ENCODE measurements at places on chromosomes 5 and 9.

GRCh38 chr5:150700246-150700593, 642 bp downstream of the RBM22 start:
- no peak for DNase-seq

DNA sequence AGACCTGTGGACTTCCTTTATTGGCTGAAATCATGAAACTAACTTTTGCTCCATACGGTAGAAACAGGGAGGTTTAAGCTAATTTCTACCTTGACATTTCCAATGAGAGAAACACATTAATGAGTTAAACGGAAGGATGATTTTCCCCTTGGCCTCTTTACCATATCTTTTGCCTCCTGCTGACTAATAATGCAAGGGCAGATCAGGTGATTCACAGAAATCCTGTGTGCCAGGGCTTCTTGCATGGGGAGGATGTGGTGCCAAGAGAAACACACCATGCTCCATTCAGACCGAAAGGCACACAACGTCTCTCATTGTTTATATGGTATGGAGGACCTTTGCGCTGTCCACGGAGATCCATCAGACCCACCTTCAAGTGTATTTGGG, 17.4 kb upstream of the PRLR start:
- no peak for DNase-seq

- DNase-seq: peak; percentile 38
Measured at GRCh38 chr5:32785611-32786254, 74.6 kb downstream of the NPR3 start.

GRCh38 chr9:87193925-87194868, 246.9 kb upstream of the GAS1 start:
- DNase-seq: peak; percentile 84

- DNase-seq: peak; percentile 43
Measured at GRCh38 chr9:114112778-114113584, 13.9 kb upstream of the KIF12 start.

GRCh38 chr5:22514231-22514630, 338.9 kb downstream of the CDH12 start:
- no peak for DNase-seq

DNA sequence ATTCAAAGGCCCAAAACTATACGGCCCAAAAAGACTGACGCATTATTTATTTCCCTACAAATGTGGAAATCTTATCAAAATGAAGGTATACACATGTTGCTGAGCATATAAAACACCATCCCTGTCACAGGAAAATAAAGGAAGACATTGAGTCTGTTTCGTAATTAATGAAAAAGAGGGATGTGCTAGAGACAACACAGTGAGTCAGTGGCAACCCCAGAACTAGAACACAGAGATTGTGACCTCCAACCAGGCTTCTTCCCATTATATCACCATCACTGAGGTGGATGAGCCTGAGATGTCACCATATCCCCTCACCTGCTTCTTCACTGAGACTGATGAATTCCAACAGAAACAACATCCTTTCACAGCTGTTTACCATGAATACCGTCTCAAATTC, 3.8 kb downstream of the NDUFA8 start:
- no peak for DNase-seq

DNA sequence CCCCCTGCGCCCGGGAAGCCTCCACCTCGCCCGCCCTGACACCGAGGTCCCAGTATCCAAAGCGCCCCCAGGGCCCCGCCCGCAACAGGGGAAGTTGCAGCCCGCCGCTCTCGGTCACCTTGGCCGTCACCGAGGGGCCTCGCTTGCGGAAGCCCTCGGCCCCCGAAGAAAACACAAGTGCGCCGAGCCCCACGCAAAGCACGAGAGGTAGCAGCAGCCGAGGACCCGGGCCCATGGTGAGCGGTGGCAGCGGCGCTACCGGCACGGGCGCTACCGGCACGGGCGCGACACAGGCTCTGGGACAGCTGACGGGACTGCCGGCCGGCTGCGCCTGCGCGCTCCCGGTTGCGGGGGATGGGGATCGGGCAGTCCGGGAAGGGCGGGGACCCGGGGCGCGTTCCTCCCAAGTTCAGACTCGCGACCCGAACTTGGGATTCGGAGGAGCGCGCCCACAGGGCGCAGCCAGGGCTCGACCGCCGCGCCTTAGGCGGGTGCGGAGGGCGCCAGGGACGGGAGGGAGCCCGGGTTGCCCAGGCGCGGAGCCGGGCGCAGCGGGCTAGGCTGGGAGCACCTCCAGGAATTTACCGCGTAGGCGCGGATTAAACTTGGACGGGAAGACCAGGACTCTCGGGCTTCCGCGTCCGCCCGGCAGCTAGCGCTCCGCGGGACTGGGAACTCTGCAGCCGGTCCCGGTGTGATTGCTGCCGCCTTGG, at the start of gene PPIC:
Gene PPIC, minus strand, starts transcription at position 335 of the 713 bp plus-strand sequence. Its CDS starts 100 bp downstream, at position 235.
- peak; percentile 75 for DNase-seq

All from HCEC 1CT (cell line).